Activated naive CD8-positive, alpha-beta T cell treated with anti-CD3 and anti-CD28 coated beads, Interleukin-2, amount 50 U/mL, for 24 hours (primary cell): ENCODE measurements at places on chromosomes 12 and 14.

GRCh38 chr12:112352921-112353320 lies 29.3 kb downstream of the HECTD4 start:
- no peak for DNase-seq

DNA sequence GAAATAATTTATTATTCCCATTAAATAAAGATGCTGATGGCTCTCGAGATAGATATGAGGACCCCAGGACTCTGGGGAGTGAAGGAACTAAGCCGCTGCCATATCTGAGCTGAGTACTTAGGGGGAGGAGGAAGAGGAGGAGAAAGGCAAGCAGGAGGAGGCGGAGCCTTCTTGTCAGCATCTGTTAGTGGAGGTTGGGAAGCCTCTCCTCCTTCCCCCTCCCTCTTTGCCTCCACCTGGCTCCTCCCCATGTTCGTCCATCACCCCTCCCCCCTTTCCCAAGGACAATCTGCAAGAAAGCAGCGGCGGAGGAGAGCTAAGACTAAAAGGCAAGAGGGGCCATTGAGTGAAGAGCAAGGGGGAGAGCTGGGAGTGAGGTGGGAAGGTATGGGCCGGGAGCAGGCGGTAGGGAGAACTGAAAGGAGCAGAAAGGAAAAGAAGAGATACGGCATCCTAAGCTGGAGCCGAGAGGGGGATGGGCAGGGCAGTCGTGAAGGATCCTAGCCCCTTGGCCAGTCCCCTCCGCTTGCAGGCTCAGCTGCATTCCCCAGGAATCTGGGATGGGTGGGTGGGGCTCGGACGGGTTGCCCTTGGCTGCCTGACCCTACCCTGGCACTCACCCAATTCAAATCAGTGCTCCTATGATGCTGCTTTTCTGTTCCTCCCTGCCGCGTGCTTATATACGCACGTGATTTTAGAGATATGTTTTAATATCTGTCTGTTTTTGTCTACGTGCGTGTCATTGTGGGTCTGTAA lies at the start of gene PFKM:
Gene PFKM (plus strand): TSS at position 287 of the 756 bp plus-strand sequence. CDS start 3,411 bp downstream, outside the sequence.
- DNase-seq = peak; percentile 73

DNA sequence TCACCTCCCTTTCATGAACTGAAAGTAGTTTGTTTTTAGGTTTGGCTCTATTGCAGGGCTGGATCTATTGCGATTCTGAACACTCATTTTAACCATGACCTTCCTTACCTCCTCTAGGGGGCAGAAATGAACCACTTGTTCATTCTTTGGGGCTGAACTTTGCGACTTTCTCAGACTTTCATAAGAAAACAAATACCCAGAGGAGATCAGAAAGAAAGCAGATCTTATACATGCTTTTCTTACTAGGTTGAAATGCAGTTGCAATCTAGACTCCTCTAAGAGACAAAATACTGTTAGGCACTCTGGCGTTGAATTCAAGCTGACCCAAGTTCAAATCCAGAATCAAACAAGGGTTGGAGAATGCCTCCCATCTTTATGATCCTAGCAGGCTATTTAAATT lies 32.6 kb upstream of the PLEKHG3 start:
- DNase-seq = no peak

DNA sequence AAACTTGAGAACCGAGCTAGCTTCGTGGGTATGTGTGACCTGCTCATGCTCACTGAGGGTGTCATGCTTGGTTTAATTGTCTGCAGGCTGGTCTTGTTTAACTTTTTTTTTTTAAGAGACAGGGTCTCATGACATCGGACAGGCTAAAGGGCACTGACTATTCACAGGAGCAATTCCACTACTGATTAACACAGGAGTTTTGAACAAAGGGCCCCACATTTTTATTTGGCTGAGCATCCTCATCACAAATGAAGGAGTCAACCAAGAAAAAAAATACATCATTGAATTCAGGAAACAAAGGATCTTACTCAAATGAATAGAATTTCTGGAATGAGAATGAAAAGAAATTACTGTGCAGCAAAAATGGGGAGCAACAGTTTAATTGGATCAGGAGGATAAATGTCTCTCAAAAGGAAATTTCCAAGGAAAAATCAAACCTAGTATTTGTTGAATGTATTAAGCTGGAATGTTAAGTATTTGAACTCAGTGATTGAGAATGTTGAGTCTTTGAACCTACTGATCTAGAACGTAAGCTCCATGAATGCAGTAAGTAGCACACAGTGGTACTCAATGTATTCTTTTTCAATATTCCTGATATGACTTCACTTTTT lies 20.8 kb upstream of the PYROXD1 start:
- no peak for DNase-seq

GRCh38 chr12:118714051-118714460 lies 267.3 kb upstream of the SRRM4 start:
- peak; percentile 20 for DNase-seq

- DNase-seq = no peak
Measured at GRCh38 chr12:212415-212714, 1.6 kb downstream of the SLC6A12 start.

DNA sequence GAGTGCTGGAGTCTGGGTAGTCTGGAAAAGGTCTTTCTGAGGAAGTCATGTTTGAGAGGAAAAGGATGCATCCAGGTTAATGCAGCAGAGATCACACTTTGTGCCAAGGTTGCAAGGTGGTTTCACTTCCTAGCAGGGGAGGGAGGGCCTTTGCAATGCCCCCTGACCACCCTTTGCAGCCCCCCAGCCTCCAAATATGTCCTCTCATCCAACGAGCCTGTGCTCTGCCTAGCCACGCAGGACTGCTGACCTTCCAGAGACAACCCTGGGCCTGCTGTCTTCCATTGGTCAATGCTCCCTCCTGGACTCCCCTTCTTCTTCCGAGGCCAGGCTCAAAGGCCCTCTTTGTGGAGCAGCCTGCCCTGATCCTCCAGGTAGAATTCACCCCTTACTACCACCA lies 47.3 kb upstream of the TUNAR start:
- no peak for DNase-seq

DNA sequence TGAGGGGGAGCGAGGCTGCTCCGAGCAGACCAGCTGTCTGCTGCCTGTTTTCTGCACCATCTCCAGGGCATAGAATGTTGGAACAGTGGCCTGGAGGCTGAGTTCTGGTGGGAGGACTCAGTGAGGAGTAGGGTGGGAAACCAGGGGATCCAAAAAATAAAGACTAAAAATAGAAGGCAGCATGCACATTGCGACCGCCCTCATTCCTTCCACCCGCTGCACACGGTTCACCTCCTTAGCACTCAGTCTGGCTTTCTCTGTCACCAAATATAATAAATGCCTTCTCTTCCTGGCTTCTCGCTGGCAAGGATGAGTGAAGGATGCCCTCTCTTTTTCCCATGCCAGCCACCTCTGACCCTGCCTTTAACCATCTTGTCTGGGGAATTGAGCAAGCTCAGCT lies 146.2 kb downstream of the AACS start:
- no peak for DNase-seq

DNA sequence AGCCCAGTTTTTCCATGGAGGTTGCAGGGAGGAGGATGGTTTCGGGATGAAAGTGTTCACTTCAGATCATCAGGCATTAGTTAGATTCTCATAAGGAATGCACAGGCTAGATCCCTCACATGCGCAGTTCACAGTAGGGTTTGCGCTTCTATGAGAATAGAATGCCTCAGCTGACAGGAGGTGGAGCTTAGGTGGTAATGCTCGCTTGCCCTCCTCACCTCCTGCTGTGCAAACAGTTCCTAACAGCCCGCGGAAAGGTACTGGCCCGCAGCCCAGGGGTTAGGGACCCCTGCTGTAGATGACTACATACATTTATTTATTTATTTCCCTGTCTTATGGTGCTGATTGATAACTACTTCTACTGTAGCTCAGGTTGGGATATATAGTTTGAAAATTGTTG lies 93.2 kb downstream of the FBXO33 start:
- DNase-seq = no peak

DNA sequence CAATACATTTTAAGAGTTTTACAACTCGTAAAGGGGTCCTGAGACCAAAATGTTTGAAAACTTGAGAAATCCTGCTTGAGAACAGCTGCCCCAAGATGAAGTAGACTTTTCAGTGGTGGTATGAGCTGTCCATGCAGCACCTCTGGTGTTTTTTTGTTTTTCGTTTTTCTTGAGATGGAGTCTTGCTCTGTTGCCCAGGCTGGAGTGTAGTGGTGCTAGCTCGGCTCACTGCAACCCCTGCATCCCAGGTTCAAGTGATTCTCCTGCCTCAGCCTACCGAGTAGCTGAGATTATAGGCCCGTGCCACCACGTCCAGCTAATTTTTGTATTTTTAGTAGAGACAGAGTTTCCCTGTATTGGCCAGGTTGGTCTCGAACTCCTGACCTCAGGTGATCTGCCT lies 5.5 kb downstream of the PAPOLA start:
- no peak for DNase-seq

DNA sequence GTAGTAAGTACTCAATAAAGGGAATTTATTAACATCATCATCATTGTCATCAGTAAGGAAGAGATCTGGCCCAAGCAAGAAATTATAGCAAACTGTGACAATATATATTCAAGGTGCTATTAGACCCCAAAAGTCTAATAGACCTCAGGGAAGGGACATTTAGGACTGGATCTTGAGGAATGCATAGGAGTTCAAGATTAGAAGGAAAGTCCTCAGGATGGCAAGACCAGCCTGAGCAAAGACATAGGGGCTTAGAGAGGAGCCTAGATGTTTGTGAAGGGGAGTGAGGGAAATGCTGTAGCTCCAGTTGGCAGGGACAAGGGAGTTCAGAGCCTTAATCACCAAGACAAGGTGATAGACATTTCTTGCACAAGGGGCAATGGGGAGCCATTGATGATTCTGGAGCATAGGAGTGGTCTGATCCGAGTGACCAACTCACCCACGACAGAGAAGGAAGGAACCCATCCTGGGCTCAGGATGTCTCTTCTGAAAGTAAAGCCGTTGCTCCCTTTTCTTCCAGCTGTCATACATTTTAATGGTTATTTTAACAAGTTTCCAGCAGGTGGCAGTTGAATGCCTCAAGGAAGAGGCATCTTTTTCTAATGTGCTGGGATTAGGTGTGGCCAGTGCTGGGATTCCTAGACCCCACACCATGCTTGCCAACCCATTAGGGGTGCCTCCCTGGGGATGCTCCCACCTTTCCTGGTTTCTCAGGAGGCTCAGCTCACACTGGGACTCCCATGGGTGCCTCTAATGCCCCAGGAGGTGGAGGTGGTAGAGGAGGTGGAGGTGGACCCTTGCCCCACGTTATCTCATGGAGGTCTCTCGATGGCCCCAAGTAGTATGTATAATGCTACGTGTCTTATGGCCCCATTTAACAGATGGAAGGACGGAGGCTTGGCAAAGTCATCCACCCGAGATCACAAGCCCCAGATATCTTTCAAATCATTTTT lies 37.8 kb downstream of the PHETA1 start:
- no peak for DNase-seq

DNA sequence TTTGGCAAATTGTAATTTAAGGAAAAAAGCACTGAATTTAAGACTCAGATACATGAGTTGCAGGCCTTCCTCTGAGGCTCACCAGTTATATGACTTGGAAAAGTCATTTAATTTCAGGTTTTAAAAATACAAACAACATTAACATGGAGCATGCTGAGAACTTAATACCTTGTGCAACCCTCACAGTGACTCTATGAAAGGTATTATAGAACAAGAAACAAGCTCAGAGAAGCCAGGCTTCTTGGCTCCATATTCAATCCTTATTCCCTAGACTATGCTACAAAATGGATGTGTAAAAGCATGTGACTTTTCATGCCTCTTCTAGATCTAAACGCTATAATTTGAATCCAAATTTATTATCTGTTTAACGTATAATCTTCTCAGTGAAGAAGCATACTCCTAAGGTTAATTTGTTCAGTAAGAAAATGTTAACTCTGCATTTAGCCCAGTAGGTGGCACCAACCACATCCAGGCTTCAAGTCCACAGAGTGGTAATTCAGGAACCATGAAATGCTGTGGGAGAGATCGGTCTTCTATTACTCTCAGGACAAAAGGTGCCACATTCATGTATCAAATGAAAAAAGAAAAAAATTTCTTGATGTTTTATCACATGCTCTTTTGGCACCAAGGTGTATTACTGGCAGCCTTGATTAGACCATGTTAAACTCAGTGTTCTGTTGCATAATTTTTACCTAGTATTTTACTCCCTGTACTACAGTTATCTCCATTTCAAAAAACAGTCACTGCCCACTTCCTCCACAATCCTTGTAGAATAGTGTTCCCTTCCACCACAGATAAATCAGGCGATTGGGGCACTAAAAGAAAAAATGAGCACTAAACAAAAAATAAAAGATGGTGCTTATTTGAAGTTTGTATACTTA lies 9.3 kb downstream of the CCDC196 start:
- DNase-seq = peak; percentile 7

DNA sequence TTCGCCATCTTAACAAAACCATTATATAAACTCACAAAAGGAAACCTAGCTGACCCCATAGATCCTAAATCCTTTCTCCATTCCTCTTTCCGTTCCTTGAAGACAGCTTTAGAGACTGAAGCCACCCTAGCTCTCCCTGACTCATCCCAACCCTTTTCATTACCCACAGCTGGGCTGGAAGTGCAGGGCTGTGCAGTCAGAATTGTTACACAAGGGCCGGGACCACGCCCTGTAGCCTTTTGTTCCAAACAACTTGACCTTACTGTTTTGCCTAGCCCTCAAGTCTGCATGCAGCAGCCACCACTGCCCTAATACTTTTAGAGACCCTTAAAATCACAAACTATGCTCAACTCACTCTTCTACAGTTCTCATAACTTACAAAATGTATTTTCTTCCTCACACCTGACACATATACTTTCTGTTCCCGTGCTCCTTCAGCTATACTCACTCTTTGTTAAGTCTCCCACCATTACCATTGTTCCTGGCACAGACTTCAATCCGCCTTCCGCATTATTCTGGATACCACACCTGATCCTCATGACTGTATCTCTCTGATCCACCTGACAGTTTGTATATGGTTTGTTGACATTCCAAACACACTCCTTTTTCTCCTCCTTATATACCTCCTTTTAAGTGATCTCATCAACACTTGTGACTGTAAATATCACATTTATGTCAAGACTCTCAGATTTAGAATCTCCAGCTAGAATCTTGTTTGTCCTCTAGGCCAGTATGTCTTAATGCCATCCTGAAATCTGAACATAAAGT lies 208.7 kb downstream of the KITLG start:
- no peak for DNase-seq

- no peak for DNase-seq
Measured at GRCh38 chr14:57274551-57274950, 5.8 kb downstream of the AP5M1 start.

DNA sequence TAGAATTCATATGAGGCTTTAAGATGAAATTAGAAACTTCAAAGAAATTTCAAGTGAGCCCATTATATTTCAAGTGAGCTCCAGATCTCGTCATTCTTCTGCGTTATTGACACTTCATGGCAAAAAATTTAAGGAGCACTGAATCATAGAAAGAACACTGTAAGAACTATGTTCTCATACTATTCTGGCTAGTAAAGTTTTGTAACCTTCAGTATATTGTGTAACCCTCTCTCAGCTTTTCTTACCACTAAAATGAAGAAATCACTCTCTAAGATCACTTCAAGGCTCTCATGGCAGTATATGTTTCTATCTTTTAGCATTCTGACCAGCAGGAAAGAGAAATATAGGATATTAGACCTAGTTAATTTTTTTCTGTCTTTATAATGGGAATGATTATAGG lies 6.3 kb downstream of the GPHN start:
- no peak for DNase-seq

- DNase-seq = no peak
Measured at GRCh38 chr12:89787763-89788162, 79.1 kb upstream of the ATP2B1 start.

- DNase-seq = no peak
Measured at GRCh38 chr12:106917503-106917902, 38.2 kb upstream of the TMEM263 start.
